Activated CD4-positive, alpha-beta T cell treated with anti-CD3 and anti-CD28 coated beads, Interleukin-2, Interleukin-4, amounts not matched to agents 100 ng/mL and 50 ng/mL, durations not matched to agents 16 hours and 8 hours (primary cell): ENCODE measurements at places on chromosomes 2 and 18.

DNA sequence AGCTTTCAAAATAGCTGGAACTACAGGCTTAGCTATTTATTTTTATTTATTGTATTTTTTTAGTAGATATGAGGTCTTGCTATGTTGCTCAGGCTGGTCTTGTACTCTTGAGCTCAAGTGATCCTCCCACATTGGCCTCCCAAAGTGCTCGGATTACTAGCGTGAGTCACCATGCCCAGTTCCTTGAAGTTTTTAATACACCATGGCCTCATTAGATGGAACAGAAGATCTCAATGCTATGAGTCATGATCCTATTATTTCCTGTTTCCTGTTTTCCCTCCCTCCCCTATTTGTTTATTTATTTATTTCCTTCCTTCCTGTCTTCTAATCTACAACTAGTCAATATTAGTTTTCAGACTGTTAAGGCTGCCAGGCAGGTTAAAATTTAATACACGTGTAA, 309.0 kb downstream of the CMPK2 start:
- DNase-seq: no peak

DNA sequence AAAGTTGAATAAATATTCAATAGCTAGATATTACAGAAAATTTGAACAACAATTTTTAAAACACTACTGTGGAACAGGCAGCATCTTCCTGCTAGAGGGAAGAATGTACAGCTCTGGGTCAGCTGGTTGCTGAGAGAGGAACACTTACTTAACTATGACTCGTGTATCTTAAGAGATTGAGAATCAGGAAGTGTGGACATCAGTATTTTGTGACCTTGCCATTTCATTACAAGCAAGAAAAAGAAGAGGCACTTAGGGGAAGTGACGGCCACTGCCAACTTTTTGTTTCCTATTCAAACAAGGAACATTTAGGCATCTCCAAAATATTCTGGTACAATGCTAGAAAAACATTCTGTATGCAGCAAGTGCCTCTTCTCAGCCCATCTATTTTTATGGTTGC, 45.9 kb downstream of the ITPRID2 start:
- DNase-seq: no peak

- peak; percentile 36 for DNase-seq
Observed at GRCh38 chr2:190879474-190880377, 895 bp upstream of the GLS start.

DNA sequence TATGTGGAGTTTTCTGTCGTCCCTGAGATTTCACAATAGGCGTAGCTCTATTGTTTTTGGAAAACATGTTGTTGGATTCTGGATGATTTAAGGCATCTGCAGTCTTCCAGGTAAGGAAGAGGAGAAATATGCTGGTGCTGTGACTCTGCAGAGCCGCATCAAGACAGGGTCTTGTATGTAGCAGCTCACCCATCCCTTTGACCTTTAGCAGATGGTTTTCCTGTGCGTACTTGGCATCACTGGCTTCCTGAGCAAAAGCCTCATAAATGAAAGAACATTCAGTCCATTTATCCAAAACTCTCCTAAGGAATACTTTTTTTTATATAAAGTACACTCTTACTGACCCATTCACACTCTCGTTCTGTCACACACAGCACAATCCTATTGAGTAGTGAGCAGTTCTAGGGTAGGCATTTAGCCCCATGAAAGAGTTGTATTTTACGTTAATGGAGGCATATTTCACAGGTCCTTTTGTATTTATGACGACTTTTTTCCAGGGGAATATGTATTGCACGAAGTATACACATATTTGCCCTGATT, 443.9 kb downstream of the STK39 start:
- no peak for DNase-seq

GRCh38 chr2:201137505-201138400, 21.8 kb downstream of the CFLAR start:
- DNase-seq: no peak

DNA sequence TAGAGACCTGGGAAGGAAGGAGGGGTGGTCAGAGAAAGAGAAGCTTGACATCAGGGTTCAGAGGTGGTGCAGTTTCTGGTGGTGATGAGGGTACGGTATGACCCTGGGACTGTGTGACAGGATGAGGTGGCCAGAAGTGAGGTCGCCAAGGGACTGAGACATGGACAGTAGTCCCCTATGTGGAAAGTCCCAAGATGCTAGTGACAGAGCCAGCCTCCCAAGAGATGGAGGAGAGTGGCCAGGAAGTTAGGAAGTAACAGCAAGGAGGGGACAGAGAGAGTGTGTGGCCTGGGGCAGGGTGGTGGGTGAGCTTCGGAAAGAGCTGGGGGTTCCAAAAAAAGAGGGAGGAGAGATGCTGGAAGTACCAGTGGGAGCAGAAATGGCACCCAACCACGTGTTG, 66.0 kb downstream of the SMAD7 start:
- DNase-seq: no peak

DNA sequence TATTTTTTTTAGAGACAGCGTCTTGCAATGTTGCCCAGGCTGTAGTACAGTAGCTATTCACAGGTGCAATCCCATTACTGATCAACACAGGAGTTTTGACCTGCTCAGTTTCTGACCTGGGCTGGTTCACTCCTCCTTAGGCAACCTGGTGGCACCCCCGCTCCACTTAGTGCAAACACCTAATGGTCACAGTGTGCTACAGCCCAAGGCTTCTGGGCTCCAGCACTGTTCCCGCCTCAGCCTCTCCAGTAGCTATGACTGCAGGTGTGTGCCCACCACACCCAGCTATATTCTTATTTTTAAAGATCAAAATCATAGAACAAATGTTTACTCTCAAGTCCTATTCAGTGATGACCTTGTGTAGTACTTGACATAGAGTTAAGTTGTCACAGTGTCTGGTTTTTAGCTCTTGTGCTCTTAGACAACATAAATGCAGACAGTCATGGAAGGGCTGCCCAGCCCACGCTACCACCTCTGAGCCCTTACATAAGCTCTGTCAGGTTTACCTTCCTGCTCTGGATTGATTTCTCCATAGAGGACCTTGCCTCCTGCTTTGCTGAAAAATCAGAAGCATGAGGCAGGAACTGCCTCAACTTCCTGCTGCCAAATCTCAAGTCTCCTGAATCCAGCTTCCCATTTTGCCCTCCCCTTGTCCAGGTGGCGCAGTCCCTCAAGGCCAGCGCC, 82.2 kb upstream of the SLC1A4 start:
- no peak for DNase-seq

DNA sequence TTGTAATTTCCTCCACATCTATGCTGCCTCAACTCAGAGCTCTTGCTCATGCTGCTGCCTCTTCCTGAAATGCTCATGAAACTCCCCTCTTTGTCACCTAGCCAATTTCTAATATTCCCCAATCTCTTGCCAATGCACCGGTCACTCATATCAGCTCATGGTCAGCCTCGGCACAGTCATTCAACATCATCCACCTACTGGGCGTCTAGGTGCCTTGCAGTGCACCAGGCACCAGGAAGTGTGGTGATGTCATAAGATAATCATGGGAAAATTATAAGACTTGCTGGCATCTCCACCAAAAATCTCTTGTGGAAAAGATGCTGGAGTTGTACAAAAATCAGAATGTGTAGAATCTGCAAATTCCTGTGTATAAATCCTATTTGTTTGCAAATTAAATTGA, 52.6 kb upstream of the RAB27B start:
- no peak for DNase-seq

- no peak for DNase-seq
Observed at GRCh38 chr2:127705391-127706065, 4.2 kb downstream of the SFT2D3 start.

DNA sequence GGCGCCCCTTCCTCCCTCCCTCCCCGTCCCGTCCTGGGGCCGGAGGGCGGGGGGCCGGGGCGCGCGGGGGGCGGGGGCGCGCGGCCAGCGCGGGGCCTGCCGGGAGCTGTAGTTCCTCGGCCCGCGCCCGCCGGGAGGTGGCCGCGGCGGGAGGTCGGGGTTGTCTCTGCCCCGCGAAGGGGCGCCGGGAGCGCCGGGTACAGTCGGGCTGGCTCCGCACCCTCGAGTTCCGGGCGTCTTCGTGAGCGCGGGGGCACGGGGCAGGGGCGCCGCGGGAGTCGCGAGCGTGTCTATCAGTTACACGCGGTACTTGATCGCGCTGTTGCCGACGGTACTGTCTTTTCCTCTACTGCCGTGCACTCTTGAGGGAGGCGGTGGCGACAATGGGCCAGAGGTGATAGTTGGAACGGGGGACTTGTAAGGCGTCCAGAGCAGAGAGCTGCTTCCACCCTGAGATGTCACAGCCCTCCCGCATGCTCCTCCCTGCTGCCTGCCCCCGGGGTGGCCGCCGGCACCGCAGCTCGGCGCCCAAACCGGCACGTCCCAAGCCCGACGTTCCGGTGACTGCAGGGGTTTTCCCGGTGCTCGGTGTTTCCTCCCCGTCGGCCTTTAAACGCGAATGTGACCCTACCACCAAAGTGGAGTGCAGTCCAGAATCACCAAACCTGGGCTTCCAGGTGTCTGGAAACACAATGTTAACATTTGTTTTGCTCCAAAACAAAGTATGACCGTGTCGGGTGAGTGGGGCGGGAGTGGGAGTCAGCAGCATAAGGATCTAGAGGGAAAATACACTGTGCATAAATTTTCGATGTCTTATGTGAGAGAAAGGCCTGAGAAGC, at the start of gene PRKD3:
TSS of gene PRKD3 (minus strand) at position 48 of the 839 bp plus-strand sequence. CDS start 8,309 bp downstream, outside the sequence.
- DNase-seq: peak; percentile 32

GRCh38 chr2:71500426-71501079, 47.2 kb downstream of the DYSF start:
- no peak for DNase-seq

GRCh38 chr2:58186501-58186900, 54.6 kb downstream of the FANCL start:
- no peak for DNase-seq

DNA sequence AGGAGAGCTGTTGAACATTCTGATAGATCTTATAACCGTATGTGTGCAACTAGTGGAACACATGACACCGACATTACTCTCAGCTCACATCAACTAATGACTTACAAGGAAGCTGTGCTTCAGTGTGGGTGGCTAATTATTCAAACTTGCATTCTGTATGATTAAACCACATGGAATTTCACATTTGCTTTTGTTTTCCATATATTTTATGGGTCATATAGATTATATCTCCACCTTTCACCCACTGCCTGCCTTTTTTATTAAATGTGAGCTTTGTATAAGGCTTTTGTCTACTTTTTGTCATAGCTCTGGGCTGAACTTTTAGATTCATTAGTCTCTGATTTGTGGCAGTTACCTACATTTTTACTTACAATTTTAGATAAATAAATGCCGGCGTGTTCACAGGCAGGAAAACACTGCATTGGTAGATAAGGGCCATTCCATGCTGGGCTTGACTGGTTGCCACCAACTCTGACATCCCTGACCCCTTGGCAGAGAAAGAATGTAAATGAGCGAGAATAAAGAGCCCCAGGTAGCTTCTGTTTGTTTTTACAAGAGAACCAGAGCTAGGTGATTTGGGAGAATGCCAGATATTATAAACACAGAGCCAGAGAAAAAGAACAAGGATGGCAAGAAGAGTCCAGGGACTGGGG, 35.7 kb downstream of the LYPD6 start:
- no peak for DNase-seq

DNA sequence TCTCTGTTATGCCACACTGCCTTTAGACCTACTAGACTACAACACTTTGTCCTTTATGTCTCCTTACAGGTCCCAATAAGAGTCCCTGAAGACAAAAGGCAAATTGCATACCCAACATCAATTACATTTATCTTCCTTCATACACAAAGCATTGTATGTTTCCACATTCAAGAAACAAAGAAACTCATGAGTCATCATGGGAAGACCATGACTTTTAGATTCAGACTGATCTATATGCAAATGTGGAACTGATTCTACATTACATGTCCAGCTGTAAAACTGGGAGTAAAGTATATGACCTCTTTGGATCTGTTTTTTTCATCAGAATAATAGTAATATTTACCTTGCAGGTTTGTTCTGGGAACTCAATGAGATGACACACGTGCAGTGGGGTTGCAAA, 25.2 kb upstream of the HNMT start:
- DNase-seq: no peak

DNA sequence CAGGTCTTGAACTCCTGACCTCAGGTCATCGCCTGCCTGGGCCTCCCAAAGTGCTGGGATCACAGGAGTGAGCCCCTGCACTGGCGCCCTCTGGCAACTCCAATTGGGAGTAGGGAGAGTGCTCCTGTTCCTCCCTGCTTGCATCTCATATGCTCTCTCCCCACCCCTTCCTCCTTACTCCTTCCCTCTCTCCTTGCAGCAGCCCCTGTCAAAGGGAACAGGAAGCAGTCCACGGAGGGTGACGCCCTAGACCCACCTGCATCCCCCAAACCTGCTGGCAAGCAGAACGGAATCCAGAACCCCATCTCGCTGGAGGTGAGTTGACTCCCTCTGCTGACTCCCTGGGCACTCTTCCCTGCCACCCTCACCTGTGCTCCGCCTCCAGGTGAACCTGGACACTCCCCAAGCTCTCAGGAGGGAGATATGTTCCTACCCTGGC, 10.7 kb downstream of the ARID5A start:
- no peak for DNase-seq

DNA sequence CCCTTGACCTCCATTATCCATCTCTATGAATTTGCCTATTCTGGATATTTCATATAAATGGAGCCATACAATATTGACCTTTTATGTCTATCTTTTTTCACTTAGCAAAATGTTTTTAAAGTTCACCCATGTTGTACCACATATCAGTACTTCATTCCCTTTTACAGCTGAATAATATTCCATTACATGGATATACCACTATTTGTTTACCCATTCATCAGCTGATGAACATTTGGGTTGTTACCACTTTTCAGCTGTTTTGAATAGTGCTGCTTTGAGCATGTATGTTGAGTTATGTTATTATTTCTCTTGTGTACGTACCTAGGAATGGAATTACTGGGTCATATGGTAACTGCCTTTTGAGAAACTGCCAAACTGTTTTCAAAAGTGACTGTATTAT, 93.7 kb upstream of the DNMT3A start:
- DNase-seq: no peak

DNA sequence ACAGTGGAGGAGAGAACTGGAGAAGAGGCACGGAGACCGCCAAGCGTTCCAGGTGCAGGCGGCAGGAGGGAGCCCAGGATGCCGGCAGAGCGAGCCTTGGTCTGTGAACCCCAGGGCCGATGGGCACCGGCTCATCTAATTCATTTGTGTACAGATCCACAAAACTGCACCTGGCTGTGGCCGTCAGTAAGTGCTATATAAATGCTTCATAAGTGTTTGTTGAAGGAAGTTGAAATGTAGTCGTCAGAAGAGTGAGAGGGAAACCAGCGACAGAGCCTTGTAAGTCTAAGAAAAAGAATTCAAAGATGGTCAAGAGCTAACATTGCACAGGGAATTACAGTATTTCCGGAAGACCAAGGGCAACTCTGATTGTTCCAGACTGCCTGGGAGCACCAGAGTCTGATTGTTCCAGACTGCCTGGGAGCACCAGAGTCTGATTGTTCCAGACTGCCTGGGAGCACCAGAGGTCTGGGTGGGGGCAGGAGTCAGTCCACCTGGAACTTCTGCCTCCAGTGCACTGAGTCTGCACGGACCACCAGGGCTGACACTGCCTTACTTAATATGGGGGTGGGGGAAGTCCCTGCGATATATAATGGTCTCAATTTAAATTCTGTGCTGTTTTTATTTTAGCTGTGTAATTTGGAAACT, 112.3 kb downstream of the BCL2 start:
- no peak for DNase-seq
